Stimulated activated CD8-positive, alpha-beta memory T cell treated with anti-CD3 and anti-CD28 coated beads, Interleukin-15, amount 100 ng/mL, for 4 hours (primary cell): ENCODE measurements at places on chromosomes 12 and 14.

DNA sequence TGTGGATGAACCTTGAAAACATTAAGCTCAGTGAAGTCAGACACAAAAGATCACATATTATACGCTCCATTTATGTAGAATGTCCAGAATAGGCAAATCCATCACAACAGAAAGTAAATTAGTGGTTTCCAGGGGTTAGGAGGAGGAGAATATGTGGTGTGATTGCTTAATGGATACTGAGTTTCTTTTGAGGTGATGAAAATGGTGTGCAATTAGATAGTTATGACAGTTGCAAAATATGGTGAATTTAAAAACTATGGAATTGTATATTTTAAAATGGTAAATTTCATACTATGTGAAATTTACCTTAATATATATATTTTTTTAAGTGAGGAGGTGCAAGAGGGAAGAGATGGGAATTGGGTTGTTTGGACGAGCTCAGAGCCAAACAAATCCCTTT lies 46.3 kb upstream of the KICS2 start:
- DNase-seq: no peak

GRCh38 chr12:22543246-22544037 lies 900 bp downstream of the C2CD5 start:
- peak; percentile 3 for DNase-seq

- DNase-seq: no peak
Measured at GRCh38 chr12:56994231-56994746, 12.1 kb downstream of the ZBTB39 start.

GRCh38 chr14:24145219-24145618 lies 1.2 kb downstream of the PSME2 start:
- DNase-seq: no peak

GRCh38 chr14:76773188-76773885 lies 12.1 kb downstream of the VASH1 start:
- no peak for DNase-seq

- DNase-seq: no peak
Measured at GRCh38 chr12:124742678-124743077, 121.0 kb downstream of the SCARB1 start.

- DNase-seq: no peak
Measured at GRCh38 chr12:112927925-112928324, 10.3 kb upstream of the OAS3 start.

- no peak for DNase-seq
Measured at GRCh38 chr12:67689385-67689784, 40.8 kb downstream of the DYRK2 start.

DNA sequence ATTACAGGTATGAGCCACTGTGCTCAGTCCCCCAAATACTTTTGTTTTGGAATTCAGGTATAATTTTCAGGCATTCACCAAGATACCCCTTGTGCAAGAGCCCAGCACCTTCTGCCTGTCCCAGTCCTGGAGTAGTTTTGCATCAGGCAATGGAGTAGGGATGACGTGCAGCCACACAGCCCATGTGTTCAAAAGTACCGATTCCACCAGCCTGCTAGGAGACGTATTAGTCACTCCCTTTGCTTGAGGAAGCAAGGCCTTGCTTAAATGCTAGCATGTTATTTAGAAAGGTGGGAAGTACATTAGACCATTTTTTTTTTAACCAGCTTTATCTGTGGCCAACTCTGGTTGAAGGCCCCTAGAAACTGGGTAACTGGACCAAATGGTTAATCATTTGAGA lies 15.0 kb upstream of the GALNT16 start:
- DNase-seq: no peak

GRCh38 chr12:42261708-42262107 lies 23.7 kb upstream of the YAF2 start:
- no peak for DNase-seq

DNA sequence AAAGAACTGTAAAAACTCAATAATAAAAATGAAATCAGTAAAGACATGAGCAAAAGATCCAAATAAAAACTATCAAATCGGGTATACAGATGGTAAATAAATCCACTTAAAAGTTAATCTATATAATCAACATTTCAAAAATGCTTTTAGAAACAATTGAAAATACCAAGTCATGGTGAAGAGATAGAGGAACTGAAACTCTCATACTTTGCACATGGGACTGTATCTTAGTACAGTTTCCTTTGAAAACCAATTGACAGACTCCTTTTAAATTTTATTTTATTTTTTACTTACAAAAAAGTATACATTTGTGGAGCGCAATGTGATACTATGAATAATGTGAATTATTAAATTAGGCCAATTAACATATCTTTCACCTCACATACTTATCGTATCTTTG lies 98.6 kb upstream of the FAR2 start:
- DNase-seq: no peak

GRCh38 chr12:16361142-16361783 lies 13.8 kb downstream of the MGST1 start:
- DNase-seq: no peak

DNA sequence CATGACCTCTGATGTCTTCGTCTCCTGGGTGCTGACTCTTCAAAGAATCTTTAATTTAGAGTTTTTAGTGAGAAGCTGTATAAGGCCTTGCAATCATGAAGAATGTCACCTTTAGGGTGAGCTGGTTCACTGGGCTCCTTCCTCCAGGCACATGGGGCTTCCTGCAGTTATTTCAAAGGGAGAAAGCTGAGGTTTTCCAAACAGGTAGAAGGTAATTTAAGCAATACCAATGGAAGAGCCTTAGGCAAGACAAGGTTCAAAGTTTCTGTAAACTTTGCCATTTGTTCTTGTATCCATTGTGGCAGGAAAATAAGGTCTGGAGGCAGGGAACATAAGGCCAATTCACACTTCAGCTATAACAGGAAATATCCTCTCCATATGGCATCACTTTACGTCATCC lies 88.0 kb upstream of the EIF5 start:
- no peak for DNase-seq

- no peak for DNase-seq
Measured at GRCh38 chr14:42248131-42248530, 641.5 kb downstream of the LRFN5 start.

- no peak for DNase-seq
Measured at GRCh38 chr12:41188058-41188840, at the start of gene PDZRN4. TSS of gene PDZRN4 (plus strand) at chr12:41188320.

GRCh38 chr14:58275527-58276190 lies 22.7 kb upstream of the ARID4A start:
- no peak for DNase-seq

GRCh38 chr12:12585115-12585863 lies 22.6 kb upstream of the DUSP16 start:
- no peak for DNase-seq

GRCh38 chr12:119808441-119808840 lies 68.7 kb downstream of the CIT start:
- no peak for DNase-seq

GRCh38 chr12:117881517-117881916 lies 87.3 kb downstream of the KSR2 start:
- DNase-seq: no peak

DNA sequence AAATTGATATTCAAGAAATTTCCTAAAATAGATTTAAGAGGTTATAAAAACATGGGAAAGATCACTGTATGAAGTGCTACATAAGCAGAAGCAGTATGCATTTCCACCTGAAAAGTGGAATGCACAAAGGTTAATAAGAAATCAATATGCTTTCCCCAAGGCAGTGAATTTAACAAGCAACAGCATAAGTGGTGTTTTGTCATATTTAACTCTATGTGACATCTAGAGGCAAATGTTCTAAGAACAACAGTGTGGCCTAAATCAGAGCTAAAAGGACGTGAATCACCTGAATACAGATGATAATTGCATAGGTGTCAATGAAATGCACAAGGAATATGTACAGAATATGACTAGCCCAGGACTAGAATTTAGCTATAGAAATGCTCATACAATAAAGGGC lies 49.5 kb downstream of the SLC2A13 start:
- no peak for DNase-seq

- no peak for DNase-seq
Measured at GRCh38 chr14:54501480-54501879, 8.2 kb upstream of the CGRRF1 start.

GRCh38 chr12:53077030-53077429 lies 2.2 kb downstream of the SPRYD3 start:
- DNase-seq: no peak

DNA sequence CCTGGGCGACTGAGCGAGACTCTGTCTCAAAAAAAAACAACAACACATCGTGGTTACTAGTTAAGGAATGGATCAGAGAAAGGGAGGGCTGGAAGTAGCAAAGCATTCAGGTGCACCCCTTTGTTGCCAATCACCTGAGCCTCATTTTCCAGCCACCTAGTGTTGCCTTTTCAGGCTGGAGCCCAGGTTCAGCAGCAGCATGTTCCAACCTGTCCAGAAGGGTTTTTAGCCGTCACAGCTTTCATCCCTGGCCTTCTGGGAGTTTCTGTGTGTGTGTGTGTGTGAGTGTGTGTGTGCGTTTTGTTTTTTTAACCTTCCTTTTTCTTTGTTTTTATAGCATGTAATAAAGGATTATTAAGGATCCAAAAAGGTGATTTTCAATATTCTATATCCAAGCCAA lies 121.1 kb upstream of the ATF1 start:
- no peak for DNase-seq

- DNase-seq: no peak
Measured at GRCh38 chr12:117441751-117442150, 80.3 kb upstream of the NOS1 start.

DNA sequence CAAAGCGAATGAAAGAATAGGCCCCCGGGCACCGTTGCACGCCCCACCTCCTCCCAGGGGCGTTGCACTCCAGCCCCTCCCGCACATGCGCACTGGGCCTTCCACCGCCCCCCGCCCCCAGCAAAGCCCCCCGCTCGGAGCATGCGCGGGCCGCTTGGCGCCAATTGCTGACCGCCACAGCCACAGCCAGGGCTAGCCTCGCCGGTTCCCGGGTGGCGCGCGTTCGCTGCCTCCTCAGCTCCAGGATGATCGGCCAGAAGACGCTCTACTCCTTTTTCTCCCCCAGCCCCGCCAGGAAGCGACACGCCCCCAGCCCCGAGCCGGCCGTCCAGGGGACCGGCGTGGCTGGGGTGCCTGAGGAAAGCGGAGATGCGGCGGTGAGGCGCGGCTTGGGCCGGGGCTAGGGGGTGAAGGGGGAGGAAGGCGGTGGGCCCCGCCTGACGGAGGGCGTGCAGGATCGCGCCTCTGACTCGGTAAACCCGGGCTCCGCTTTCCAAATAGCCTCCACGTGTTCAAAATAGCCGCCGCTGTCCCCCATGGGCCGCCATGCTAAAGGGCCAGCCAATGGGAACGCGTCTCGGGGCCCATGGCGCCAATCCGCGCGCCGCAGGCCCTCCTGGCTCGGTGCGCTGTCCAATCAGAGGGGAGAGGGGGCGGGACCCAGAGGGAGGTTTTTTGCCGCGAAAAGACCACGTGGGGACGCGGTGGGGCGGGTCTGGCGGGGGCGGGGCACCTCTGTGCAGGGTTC lies at the start of gene UNG:
Gene UNG (plus strand): TSS at position 163 of the 748 bp plus-strand sequence. CDS start 83 bp downstream, at position 246.
- peak; percentile 92 for DNase-seq

DNA sequence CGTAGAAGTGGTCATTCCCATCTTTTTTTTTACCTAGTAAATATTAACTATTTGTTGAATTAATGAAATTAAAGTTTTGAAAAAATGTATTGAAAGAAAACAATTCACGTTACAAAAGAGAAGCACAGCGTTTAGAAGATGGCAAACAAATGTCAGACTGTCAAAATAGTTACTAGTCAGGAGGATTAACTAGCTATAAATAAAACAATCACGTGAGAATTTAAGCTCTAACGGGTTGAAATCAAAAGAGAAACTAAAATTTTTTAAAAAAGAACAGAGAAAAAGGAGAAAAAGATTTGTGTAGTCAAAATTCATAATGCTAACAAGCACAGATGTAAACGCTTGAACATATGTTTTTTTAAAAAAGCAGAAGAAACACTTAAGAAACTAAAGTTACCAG lies 26.4 kb downstream of the DDHD1 start:
- DNase-seq: no peak
